ENCODE measurements at places on chromosomes 5 and 9.

GRCh38 chr5:95863383-95863757 is 40.8 kb upstream of the GLRX start:
- no peak overlapping the region for H3K4me3 ChIP-seq
- DNase-seq: no peak
- no peaks in the 10 kb centered on the region for H3K27me3 ChIP-seq
- H3K4me1 ChIP-seq: peaks cover 83% of the 10 kb centered on the region

- no peaks in the 10 kb centered on the region for H3K27me3 ChIP-seq
- no peak for DNase-seq
- H3K36me3 ChIP-seq: no peaks in the 10 kb centered on the region
- no peak overlapping the region for H3K27ac ChIP-seq
Measured at GRCh38 chr9:10208691-10209069, 404.1 kb downstream of the PTPRD start.

GRCh38 chr5:80059354-80059980 is 24.3 kb downstream of the THBS4 start:
- H3K27me3 ChIP-seq: no peaks in the 10 kb centered on the region
- no peak overlapping the region for H3K27ac ChIP-seq
- H3K4me1 ChIP-seq: peaks cover 4% of the 10 kb centered on the region

DNA sequence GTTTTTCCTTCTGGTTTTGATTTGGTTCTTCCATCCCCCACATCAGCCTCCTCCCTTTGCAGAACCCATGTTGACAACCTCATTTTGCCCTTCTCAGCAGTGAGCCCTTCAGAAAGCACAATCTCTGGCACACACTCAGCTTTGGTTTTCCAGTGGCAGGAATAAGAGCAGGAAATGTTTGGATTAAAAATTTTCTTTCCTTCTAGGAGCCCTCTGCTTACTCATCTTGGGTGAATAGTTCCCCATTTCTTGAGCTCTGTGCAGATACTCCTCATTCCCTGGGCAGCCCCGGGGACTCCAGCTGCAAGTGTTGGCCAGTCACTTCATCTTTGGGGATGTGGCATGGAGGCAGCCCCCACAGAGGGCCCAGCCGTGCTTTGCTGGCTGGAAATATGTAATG is 170.5 kb downstream of the NR3C1 start:
- no peaks in the 10 kb centered on the region for H3K27me3 ChIP-seq
- H3K36me3 ChIP-seq: no peaks in the 10 kb centered on the region
- no peak overlapping the region for H3K27ac ChIP-seq
- no peak overlapping the region for H3K4me3 ChIP-seq

- no peaks in the 10 kb centered on the region for H3K36me3 ChIP-seq
- H3K27me3 ChIP-seq: no peaks in the 10 kb centered on the region
- H3K27ac ChIP-seq: no peak overlapping the region
- H3K4me3 ChIP-seq: no peak overlapping the region
- peaks cover 7% of the 10 kb centered on the region for H3K4me1 ChIP-seq
Measured at GRCh38 chr5:5026409-5026785, 113.7 kb upstream of the ADAMTS16 start.

DNA sequence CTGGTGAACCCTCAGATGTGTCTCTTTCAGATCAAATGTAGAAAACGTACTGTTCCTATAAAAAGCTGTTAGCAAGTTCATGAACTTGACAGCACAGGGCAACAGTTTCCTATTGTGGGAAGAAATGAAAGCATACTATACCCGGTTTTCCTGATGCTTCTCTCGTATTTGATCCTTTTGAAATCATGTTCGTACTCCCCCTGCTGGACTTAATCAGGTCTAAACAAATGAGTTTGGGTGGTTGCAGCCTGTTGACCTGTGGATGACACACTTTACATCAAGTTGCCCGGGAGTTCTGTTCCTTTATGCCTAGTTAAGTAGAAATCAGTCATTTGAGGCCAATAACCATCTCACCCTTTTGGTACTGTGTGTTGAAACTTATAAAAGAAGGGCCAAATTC is 1992.3 kb downstream of the MAT2B start:
- no peak overlapping the region for H3K4me3 ChIP-seq
- no peaks in the 10 kb centered on the region for H3K36me3 ChIP-seq
- no peaks in the 10 kb centered on the region for H3K27me3 ChIP-seq
- no peaks in the 10 kb centered on the region for H3K4me1 ChIP-seq
- no peak overlapping the region for H3K27ac ChIP-seq
